ENCODE measurements at places on chromosomes 3 and 15.

GRCh38 chr3:129577366-129577765, 29.1 kb downstream of the PLXND1 start:
- no peak for DNase-seq
- peaks cover 34% of the 10 kb centered on the region for H3K4me1 ChIP-seq
- peaks cover 2% of the 10 kb centered on the region for H3K27me3 ChIP-seq
- no peak overlapping the region for H3K4me3 ChIP-seq
- H3K27ac ChIP-seq: no peak overlapping the region

DNA sequence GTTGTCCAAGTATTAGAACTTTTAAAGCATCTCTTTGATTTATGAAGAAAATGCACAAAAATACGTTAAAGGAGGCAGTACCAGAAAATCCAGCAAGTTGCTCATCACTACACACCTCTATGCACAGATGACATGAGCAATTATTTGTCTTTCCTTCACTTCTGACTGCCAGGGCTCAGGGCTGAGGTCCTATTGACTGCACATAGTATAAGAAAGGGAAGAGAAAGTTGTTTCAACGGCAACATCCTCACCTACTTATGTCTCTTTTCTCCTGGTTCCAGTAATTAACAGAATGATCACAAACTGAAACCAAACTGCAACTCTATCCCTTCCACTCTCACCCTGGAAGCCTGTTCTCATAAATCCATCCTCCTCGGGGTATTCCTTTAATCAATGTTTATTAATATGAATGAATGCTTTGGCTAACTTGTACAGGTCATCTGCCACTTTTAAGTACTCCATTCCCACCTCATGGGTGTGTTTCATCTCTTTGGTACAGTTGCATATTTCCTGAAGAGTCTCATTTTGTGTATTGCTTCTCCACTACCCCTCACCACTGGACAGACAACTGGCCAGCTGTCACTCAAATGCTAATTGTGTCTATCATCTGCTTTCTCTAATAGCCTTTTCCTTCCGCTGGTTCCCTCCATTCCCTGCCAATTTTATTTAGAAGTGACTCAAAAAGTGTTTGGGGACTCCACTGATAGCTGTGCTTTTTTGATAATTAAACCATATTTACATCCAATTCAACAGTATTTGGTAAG, 34.5 kb downstream of the RAB27A start:
- H3K27me3 ChIP-seq: no peaks in the 10 kb centered on the region
- H3K36me3 ChIP-seq: peaks cover 53% of the 10 kb centered on the region
- peak overlapping the region; percentile 75 for H3K4me3 ChIP-seq
- peaks cover 84% of the 10 kb centered on the region for H3K4me1 ChIP-seq
- H3K27ac ChIP-seq: peak overlapping the region; percentile 91

GRCh38 chr3:43629257-43629656, 7.4 kb upstream of the ANO10 start:
- no peak overlapping the region for H3K4me3 ChIP-seq
- H3K27me3 ChIP-seq: peaks cover 8% of the 10 kb centered on the region

- peaks cover 2% of the 10 kb centered on the region for H3K4me1 ChIP-seq
- H3K27ac ChIP-seq: no peak overlapping the region
- no peak overlapping the region for H3K4me3 ChIP-seq
- no peaks in the 10 kb centered on the region for H3K27me3 ChIP-seq
- no peak for DNase-seq
These were observed 72.6 kb upstream of the MFGE8 start for GRCh38 chr15:88985547-88986393.

GRCh38 chr15:73226093-73226814, 142.5 kb downstream of the HCN4 start:
- peaks cover 9% of the 10 kb centered on the region for H3K4me1 ChIP-seq
- peaks cover 2% of the 10 kb centered on the region for H3K36me3 ChIP-seq
- H3K27me3 ChIP-seq: peaks cover 2% of the 10 kb centered on the region

- H3K4me3 ChIP-seq: no peak overlapping the region
- H3K36me3 ChIP-seq: no peaks in the 10 kb centered on the region
- H3K27ac ChIP-seq: no peak overlapping the region
- no peaks in the 10 kb centered on the region for H3K27me3 ChIP-seq
- H3K4me1 ChIP-seq: no peaks in the 10 kb centered on the region
These were observed 494.1 kb downstream of the ZNF385D start for GRCh38 chr3:21256932-21257331.

- no peak overlapping the region for H3K27ac ChIP-seq
- peaks cover 11% of the 10 kb centered on the region for H3K27me3 ChIP-seq
- H3K4me1 ChIP-seq: peaks cover 5% of the 10 kb centered on the region
- H3K4me3 ChIP-seq: no peak overlapping the region
These were observed 253.1 kb downstream of the CGGBP1 start for GRCh38 chr3:87805670-87806069.

DNA sequence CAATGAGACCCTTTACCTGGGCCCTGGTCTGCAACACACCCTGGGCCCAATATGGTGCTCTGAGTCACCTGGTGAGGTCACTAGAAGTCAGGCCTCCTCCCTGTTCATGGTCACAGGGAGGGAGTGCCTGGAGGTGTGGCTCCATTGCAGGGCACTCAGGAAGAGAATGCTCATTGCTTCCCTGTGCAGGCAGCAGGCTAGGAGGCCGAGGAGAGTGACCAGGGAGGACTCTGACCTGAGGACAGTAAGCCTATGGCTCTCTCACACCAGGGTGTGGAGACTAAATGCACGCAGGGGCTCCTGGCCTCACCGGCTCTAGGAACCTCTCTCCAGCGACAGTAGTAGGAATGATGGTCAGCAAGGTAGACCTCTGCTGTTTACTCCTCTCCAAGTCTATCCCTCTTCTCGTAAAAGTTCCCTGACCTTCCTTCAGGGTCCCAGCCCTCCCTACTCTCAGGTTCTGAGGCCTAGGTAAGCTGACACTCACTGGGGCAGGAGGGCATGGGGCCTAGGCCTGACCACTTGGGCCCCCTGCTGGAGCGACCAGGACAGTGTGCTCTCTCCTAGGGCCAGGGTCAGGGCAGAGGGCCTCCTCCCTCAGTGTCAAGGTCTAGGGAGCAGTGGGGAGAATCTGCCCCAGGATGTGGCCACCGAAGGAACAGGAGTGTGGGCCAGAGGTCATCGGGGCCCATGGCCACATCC, 9.6 kb upstream of the SLCO2A1 start:
- no peak overlapping the region for H3K4me3 ChIP-seq
- no peaks in the 10 kb centered on the region for H3K36me3 ChIP-seq
- H3K4me1 ChIP-seq: no peaks in the 10 kb centered on the region
- DNase-seq: no peak

GRCh38 chr15:40744815-40745152, 10.3 kb downstream of the RMDN3 start:
- peaks cover 35% of the 10 kb centered on the region for H3K36me3 ChIP-seq
- no peak overlapping the region for H3K4me3 ChIP-seq
- no peak for DNase-seq
- H3K27ac ChIP-seq: peak overlapping the region; percentile 90
- no peaks in the 10 kb centered on the region for H3K27me3 ChIP-seq

DNA sequence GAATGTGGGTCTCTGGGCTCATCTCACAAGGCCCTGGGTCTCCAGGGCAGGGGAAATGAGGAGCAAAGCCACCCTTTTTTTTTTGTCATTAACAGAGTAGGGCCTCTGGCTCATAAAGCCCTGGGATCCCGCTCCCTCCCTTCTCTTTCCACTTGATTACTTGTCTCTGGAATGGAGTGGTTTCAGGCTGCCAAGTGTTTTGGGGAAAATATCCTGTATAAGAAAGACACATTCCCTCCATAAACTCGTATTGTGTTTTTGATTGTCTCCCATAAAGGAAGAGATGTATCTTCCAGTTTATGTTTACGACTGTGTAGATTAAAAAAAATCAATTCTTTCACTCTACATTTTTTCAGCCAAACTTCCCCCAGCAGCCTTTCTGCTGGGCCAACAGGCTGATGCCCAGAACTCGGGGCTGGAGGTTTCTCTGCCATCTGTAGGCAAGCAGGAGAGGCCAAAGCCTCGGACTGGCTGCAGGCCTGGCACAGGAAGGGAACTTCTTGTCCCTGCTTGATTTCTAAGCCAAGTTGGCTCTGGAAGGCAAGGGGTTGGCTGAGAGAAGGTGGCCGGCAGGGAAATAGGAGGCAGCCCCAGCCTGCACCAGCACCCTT, 49.4 kb upstream of the INSYN1 start:
- H3K27me3 ChIP-seq: no peaks in the 10 kb centered on the region
- no peak overlapping the region for H3K27ac ChIP-seq
- no peak for DNase-seq

GRCh38 chr3:50275996-50276761, 2.7 kb upstream of the LSMEM2 start:
- H3K4me3 ChIP-seq: peak overlapping the region; percentile 4
- no peaks in the 10 kb centered on the region for H3K36me3 ChIP-seq
- H3K27ac ChIP-seq: no peak overlapping the region
- peak; percentile 27 for DNase-seq
- H3K4me1 ChIP-seq: peaks cover 30% of the 10 kb centered on the region
- peaks cover 38% of the 10 kb centered on the region for H3K27me3 ChIP-seq

- no peak overlapping the region for H3K4me3 ChIP-seq
- no peak overlapping the region for H3K27ac ChIP-seq
- H3K27me3 ChIP-seq: peaks cover 2% of the 10 kb centered on the region
- no peak for DNase-seq
- H3K4me1 ChIP-seq: no peaks in the 10 kb centered on the region
- no peaks in the 10 kb centered on the region for H3K36me3 ChIP-seq
These were observed 176.6 kb upstream of the TRIM42 start for GRCh38 chr3:140501061-140501769.

GRCh38 chr3:43231276-43232000, 54.9 kb upstream of the SNRK start:
- H3K27ac ChIP-seq: no peak overlapping the region
- H3K4me1 ChIP-seq: peaks cover 15% of the 10 kb centered on the region
- DNase-seq: no peak
- H3K27me3 ChIP-seq: no peaks in the 10 kb centered on the region
- H3K4me3 ChIP-seq: no peak overlapping the region
- peaks cover 14% of the 10 kb centered on the region for H3K36me3 ChIP-seq

DNA sequence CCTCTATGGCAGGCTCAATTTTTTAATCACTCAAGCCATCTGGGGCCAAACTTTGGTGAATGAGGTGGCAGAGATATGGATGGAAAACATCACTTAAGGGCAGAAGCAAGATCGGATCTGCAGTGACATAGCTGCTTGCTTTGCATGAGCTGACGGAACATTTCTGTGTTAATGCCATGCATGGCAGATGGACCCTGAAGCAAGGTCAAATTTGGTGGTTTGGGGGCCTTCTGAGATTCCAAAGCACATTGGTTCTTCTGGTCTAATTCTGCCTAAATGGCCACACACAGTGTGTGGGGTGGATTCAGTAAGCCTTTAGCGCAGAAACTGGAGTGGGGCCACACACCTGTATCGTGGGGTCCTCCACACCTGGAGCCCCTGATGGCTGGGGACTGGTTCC, 38.3 kb upstream of the BCL2L10 start:
- DNase-seq: no peak
- H3K4me1 ChIP-seq: no peaks in the 10 kb centered on the region

GRCh38 chr3:56144805-56145204, 323.5 kb downstream of the ERC2 start:
- no peak for DNase-seq
- no peaks in the 10 kb centered on the region for H3K4me1 ChIP-seq
- H3K27ac ChIP-seq: no peak overlapping the region

DNA sequence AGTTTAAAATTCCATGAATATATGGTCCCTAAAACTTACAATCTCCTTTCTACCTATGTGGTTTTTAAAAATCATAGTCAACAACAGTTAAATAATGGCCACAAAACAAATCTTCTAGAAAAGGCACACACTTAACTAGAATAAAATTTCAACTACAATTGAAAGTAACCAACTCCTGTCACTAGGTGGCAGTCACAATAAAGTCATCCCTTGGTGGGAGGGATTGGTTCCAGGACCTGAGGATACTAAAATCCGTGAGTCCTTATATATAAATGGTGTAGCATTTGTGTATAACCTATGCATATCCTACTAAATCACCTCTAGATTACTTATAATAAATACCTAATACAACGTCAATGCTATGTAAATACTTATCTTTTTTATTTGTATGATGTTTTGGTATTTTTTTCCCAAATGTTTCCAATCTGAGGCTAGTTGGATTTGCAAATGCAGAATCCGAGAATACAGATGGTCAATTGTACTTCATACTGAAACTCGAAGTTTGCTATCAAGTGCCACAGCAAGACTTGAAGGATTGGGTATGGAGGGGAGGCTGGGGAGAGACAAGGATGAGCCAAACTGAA, 172.6 kb downstream of the FMN1 start:
- no peaks in the 10 kb centered on the region for H3K27me3 ChIP-seq
- H3K4me3 ChIP-seq: no peak overlapping the region
- no peak for DNase-seq
- H3K27ac ChIP-seq: no peak overlapping the region

GRCh38 chr3:138862924-138863775, 28.4 kb upstream of the PIK3CB start:
- no peak overlapping the region for H3K27ac ChIP-seq
- no peaks in the 10 kb centered on the region for H3K27me3 ChIP-seq
- no peaks in the 10 kb centered on the region for H3K4me1 ChIP-seq
- H3K4me3 ChIP-seq: no peak overlapping the region
- H3K36me3 ChIP-seq: no peaks in the 10 kb centered on the region

- H3K27ac ChIP-seq: no peak overlapping the region
- no peak overlapping the region for H3K4me3 ChIP-seq
- H3K27me3 ChIP-seq: peaks cover 2% of the 10 kb centered on the region
- no peaks in the 10 kb centered on the region for H3K4me1 ChIP-seq
These were observed 114.8 kb downstream of the IL12A start for GRCh38 chr3:160103397-160103796.

DNA sequence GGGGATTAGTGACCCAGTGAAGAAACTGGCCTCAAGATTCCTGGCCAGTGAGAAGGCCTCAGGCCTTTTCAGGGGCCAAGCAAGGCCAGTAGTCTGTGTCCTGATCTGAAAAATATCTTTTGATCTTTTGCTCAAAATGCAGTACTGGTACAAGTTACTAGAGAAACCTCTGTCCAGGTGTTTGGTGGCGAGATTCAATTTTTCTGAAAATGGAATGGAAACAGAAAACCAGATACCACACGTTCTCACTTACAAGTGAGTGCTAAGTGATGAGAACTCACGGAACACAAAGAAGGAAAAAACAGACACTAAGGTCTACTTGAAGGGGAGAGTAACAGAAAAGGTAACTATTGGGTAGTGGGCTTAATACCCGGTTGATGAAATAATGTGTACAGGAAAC, 463.4 kb downstream of the ZIC1 start:
- no peak for DNase-seq
- no peaks in the 10 kb centered on the region for H3K4me1 ChIP-seq
- H3K4me3 ChIP-seq: no peak overlapping the region

- no peaks in the 10 kb centered on the region for H3K4me1 ChIP-seq
- H3K27ac ChIP-seq: no peak overlapping the region
- no peak overlapping the region for H3K4me3 ChIP-seq
- no peaks in the 10 kb centered on the region for H3K36me3 ChIP-seq
- DNase-seq: no peak
- peaks cover 3% of the 10 kb centered on the region for H3K27me3 ChIP-seq
These were observed 32.4 kb downstream of the MEGF11 start for GRCh38 chr15:66221126-66221525.

DNA sequence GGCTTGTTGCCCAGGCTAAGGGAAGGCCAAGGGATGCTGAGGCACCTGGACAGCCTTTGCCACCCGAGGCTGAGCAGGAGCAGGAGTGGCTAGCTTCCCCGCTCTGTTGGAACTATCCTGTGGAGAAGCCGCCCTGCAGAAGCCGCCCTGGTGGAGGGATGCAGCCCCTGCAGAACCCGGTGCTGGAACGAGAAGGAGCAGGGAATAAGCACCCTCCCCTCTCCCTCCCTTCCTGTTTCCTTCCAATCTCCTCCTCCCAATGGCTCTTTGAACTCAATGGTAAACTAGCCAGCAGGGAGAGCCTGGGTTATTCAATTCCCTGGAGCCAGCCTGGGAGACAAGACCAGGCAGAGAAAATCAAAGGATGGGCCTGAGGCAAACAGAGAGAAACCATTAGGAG, 11.8 kb upstream of the HRG start:
- peaks cover 5% of the 10 kb centered on the region for H3K27me3 ChIP-seq
- peaks cover 3% of the 10 kb centered on the region for H3K4me1 ChIP-seq
- DNase-seq: no peak
- H3K4me3 ChIP-seq: no peak overlapping the region
